ENCODE measurements at places on chromosomes 6 and 20.
A peak's percentile ranks its signal among the peaks of the same experiment; 100 is the strongest.

DNA sequence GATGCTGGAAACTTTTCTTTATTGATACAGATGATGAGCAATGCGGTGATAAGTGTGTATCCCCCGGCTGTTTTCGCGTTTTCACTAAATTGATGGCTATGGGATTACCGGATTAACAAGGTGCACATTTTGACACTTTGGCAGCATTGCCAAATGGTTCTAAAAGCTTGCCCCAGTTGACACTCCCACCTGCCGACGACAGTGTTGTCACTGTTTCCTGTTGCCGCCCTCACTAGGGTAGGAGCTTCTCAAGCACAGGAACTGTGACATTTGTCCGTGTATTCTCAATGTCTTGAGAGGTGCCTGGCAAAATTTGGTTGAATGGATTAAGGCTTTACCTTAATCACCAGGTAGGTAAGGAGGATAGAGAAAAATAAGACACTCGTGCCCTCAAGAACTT is 9.8 kb upstream of the MAPK13 start:
- no peak for DNase-seq

GRCh38 chr6:35388030-35388429 is 45.7 kb downstream of the PPARD start:
- no peak for DNase-seq

DNA sequence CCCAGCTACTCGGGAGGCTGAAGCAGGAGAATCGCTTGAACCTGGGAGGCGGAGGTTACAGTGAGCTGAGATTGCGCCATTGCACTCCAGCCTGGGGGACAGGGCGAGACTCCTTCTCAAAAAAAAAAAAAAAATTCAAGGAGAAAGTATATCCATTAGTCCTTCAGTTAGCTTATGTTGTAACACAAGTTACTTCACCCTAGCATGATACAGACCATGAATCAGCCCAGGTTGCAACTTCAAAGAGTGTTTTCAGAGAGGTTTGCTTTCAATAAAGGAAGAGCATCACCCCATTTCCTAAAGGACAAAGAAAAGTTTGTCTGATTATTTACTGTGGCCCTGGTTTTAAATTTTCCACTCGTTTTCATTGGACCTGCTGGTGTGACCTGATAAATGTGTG is 73.0 kb downstream of the SERAC1 start:
- peak; percentile 25 for DNase-seq

- no peak for DNase-seq
Observed at GRCh38 chr6:142566628-142567396, 265.0 kb downstream of the ADGRG6 start.

DNA sequence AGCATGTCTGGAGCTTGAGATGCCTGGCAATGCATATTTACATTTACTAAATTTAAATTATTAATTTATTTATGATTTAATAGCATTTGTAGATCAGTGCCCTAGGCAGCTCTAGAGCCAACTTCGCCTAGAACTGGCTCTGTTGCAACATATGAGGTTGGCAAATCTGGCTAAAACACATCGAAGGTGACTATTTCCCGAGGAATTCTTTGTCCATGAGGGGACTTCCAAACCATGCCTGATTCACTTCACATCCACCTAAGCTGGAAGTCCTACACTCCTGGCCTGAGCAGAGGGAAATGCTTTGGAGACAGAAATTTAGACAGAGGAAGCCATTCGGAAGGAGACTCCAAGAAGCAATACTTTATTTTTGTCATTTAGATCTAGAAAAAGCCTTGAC is 211.0 kb upstream of the ARG1 start:
- DNase-seq = no peak

Measured in posterior vena cava (tissue), 2 donors.